Activated naive CD4-positive, alpha-beta T cell treated with anti-CD3 and anti-CD28 coated beads, Interleukin-2, amount 10 ng/mL, durations not matched to agents 7 days and 5 days (primary cell): ENCODE measurements at places on chromosomes 6 and 20.

DNA sequence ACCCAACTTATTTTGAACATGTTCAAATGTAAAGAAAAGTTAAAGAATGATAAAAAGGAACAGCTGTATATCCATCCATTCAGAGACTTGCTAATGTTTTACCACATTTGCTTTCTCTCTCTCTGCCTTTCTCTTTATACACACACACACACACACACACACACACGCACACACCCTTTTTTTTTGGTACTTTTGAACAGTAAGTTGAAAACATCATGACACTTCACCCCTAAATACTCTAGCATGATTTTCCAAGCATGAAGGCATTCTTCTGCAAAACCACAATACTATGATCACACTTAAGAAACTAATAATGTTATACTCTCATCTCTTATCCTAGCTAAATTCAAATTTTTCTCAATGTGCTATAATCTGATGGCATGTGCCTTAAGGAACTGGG, 192.3 kb downstream of the UTRN start:
- DNase-seq = no peak

GRCh38 chr6:28137505-28137981, 4.1 kb upstream of the ZKSCAN8 start:
- no peak for DNase-seq

GRCh38 chr20:41098703-41099250, 38.6 kb upstream of the PLCG1 start:
- no peak for DNase-seq

- DNase-seq = no peak
Observed at GRCh38 chr20:37537505-37537904, 9.8 kb upstream of the BLCAP start.
